Anterior cingulate cortex (tissue), 58 donors: ENCODE measurements at places on chromosomes 6 and 20.

- no peak for DNase-seq
Observed at GRCh38 chr20:43938932-43939761, 24.5 kb downstream of the TOX2 start.

DNA sequence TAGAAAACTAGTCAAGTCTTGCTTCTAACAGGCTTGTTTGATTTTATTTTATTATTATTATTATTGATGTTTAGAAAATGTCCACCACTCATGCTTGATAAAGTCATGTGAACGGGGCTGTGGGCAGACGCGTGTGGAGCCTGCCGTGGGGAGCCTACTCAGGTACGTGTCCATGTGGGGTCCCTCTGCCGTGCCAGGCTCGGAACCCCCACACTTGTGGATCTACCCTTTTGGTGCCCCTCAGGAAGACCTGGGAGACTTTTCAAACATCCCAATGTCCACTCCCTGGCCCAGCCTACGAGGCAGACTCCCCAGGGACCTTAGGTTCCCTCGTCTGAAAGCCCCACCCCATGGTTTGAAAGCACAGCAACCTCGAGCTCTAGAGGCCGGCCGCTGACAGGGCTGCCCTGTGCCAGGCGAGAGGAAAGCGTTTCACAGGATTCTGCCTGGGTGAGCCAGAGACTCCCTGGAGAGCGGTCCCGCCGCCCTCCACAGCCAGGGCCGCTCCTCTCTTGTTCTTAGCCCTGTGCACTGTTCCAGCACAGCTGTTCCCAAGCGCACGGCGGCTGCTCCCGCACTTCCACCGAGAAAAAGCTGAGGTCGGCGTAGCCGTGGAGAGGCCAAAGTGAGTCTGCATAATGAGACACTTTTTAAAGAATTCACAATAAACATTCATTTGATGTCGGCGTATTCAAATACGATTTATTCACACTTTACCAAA is 249.7 kb downstream of the TTLL2 start:
- DNase-seq = no peak

- DNase-seq = no peak
Observed at GRCh38 chr20:32205843-32206759, 1.4 kb downstream of the PLAGL2 start.

DNA sequence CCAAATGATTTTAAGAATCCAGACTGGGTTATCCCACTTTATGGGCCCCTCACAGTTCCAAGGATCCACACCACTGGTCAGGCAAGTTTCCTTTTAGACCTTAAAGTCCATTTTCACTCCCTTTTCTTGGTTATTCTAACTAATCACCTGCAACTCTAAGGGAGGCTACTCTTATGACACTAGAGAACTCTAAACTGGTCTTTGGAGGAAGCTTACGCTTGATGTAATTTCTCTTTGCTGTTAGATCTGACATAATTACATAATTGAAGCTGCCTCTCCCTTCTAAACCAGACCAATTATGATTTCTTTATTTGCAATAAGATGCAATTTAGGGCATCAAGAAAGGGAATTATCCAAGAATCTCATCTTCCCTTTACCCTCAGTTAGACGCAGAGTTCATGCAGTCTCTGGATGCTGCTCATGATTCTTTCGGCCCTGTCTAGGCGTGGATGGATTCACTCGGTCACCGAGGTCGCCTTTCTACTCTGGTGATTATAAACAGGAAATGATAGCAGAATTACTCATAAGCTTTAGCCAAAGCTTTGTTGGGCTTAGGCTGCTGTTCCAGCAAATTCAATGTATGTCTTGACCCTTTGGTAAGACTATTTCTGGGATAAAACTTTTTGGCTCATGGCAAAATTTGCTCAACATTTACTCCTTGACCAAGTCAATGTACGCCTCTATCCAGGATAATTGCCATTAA is 166.4 kb upstream of the PRND start:
- DNase-seq = no peak

- peak; percentile 46 for DNase-seq
Observed at GRCh38 chr20:59207742-59208357, 44.2 kb downstream of the ZNF831 start.

GRCh38 chr6:132763269-132763668 is 5.6 kb upstream of the VNN2 start:
- no peak for DNase-seq

DNA sequence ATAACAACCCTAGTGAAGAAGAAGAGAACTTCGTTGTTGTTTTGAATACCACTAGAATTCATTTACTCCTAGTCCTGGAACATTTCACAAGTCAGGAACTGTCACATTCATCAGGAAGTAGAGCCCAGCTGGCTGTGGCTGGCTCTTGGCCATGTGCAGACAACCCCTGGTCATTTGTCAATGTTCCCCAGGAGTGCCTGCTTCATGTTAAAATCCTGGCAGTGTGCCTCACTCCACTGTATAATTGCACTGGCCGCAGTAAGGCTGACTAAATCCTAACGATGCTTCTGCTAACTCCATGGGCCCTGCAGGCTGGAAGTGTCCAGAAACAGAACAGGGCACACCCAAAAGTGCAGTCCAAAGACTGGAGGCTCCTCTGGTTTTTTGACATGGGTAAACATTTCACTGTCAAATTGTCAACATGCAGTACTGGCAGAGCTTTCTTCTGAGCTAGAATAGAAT is 41.5 kb upstream of the ADGRF1 start:
- no peak for DNase-seq

DNA sequence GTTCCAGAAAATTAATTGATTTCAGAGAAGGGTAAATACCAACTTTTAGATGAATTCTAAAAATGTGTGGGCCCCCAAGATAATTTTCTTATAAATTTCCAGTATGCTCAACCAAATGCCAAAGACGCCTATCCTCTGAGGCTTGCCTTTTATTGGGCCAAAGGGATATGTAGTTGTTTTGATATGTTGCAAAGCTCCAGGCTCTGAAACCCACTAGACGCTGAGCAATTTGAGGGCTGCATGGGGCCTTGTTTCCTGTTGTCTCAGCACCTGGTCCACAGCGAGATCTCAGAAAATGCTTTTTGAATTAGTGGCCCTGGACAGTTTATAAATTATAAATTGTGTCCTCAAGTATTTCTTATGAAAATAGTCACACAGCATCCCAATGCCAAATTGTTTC is 397.2 kb downstream of the SAMD5 start:
- no peak for DNase-seq

- DNase-seq = no peak
Observed at GRCh38 chr20:4280731-4281130, 265.4 kb upstream of the RNF24 start.

DNA sequence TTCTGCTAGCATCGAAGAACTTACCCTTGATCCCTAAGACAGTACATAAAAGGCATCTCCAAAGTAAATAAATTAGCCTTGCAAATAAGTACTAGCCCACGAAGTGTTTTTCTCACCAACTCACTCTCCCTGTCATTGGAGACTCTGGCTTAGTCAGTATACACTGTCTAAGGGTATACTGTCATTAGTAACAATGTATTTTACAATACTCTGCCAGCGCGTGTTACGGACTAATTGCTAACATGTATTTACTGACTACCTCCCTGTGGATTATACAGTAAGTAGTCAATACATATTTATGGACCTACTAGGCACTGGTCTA is 72.1 kb downstream of the NFATC2 start:
- DNase-seq = no peak

- no peak for DNase-seq
Observed at GRCh38 chr6:19452495-19452894, 384.7 kb upstream of the ID4 start.

DNA sequence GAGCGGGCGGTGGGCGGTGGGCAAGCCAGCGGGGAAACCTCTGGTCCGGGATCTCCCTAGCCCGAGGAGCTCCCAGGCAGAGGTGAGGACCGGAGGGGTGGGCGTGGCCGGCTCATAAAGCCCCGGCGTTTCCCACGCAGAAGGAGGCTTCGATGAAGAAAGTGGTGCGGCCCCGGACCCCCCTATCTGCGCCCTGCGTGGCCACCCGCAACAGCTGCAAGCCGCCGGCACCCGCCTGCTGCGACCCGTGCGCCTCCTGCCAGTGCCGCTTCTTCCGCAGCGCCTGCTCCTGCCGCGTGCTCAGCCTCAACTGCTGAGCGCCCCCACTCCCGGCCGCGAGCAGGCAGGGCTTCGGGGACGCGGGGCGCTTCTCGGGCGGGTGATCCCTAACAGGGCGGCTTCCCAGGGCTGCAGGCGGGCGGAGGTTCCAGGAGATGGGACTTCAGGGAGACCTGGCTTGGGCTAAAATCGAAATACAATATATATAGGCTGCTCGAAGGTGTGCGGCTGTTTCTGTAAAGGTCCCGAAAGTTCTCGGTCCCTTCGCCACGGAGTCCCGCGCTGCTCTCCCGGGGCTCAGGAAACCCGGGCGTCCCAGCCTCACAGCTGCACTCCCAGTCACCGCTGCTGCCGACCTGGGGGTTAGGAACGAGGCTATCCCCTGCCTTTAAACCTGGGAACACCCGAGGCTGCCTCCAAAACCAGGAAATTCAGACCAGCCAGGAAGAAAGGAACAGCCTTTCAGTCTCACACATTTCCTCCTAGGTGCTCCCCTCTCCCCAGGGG is 27.8 kb downstream of the ASIP start:
- no peak for DNase-seq

DNA sequence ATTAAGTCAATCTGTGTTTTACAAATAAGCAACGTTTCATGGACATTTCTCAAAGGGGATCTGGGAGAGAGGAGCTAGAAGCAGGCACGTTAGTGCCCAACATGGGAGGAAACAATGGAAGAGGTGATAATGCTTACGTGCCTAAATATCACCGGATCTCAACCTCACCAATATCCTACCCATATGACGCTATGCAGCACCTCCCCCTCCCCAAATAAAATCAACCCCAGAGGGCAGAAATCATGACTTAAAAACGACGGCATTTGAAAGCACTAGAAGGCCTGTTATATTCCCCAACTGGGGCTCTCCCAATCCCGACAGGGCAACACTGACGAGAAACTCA is 425 bp downstream of the HBS1L start:
- no peak for DNase-seq

DNA sequence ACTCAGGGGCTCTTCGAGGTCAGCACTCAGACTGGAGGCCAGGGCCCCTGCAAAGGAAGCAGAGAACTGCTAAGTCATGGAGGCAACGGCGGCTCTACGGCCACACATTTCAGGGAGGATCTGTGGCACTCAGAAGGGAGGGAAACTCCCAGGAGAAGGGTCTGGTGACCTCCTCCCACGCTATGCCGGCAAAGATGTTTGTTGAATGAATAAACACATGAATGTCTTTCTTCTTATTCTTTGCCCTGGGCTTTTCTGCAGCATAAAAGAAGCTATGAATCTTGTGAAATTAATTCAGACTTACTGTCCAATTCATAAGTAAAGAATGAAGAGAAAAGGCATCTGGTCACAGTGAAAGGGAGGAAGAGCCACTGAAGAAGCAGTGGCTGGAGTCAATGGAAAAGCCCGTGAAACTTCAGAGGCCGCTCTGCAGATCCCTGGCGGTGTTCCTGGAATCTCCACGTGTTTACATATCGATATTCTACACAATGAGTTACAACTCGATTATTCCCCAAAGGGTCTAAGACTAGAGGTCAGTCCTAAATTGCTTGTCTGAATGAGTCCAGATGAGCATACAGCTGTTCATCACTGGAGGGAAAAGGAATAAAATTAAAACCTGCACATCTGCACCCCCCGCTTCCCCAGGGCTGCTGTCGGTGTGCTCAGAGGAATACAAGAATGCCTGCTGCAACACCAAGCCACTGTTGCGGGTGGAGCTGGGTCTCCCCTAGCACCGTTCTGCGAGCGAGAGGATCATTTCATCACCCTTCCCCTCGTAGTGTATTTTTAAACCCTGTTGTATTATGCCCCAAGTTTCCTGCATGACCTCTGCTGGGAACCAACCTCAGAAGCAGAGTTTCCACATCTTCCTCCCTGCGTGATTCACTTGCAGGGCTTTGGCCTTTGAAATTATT is 25.6 kb downstream of the INSM1 start:
- no peak for DNase-seq

DNA sequence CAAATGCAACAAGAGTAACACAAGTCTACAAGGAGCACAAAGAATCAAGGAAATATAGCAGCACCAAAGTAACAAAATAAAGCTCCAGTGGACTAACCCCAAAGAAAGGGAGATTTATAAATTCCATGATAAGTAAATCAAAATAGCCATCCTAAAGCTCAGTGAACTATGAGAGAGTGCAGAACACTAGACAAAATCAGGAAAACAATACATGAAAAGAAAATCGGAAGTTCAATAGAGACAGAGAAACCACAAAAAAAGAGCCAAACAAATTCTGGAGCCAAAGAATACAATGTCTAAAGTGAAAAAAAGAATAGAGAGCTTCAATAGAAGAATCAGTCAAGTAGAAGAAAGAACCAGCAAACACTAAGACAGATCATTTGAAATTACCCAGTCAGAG is 247.3 kb upstream of the TENT5A start:
- DNase-seq = no peak

DNA sequence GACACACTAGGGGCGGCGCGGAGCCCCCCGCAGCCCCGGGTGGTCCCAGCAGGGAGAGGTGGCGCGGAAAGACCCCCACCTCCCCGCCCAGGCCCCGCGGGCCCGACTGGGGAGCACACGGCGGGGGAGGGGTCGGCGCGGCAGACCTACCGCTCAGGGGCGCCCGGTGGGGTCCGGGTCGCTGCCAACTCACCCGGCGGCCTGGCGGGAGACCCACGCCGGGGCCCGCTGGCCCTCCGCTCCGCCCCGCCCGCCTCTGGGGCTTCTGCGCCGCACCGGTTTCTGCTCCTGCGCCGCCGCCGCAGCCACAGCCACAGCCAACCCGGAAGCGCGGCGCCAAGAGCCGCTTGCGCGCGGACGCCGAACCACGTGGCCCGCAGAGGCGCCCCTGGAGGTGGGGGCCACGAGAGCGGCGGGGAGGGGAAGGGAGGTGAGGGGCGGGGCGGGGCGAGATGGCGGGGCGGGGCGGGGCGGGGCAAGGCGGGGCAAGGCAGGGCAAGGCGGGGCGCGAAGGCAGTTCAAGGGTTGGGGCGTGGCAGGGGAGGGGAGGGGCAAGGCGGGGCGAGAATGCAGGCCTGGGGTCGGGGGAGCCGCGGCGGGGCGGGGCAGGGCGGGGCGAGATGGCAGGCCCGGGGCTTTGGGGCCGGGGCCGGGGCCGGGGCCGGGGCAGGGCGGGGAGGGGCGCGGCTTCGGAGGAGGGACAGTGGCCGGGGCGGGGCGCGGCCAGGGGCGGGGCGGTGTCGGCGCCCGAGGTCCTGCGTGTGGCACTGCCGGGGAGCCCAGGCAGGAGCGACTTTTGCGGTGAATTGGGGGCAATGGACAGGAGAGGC is at the start of gene ZBTB24:
TSS of gene ZBTB24 (minus strand) at position 315 of the 830 bp plus-strand sequence. CDS start 1,193 bp downstream, outside the sequence.
- peak; percentile 87 for DNase-seq
